ENCODE measurements at places on chromosomes 7 and 10.

- DNase-seq, result no peak
Measured at GRCh38 chr10:17984563-17984962, 32.8 kb downstream of the SLC39A12 start.

DNA sequence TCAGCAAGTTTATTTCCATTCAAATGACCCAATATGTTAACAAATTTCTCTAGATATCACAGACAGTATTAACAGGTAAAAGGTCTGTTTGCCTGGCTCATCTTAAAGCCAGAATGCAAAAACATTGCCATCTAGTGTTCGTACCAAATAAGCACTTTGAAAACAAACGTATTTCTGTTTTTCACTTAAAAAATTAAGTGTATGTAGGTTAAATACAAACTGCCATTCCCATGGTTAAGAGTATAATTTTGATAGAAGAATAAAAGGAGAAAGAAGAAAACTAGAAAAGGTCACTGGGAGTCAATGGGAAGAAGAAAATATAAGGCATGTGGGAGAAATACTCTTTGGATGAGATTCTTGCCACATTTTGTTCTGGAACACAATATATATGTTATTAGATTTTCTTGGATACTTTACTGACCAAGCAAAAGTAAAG, 51.0 kb downstream of the ORC5 start:
- no peak for DNase-seq

- DNase-seq, result no peak
Measured at GRCh38 chr10:52145636-52146035, 168.4 kb upstream of the DKK1 start.

- no peak for DNase-seq
Measured at GRCh38 chr10:94038024-94038423, 44.3 kb downstream of the PLCE1 start.

GRCh38 chr7:25118048-25118753, 6.9 kb downstream of the CYCS start:
- no peak for DNase-seq

DNA sequence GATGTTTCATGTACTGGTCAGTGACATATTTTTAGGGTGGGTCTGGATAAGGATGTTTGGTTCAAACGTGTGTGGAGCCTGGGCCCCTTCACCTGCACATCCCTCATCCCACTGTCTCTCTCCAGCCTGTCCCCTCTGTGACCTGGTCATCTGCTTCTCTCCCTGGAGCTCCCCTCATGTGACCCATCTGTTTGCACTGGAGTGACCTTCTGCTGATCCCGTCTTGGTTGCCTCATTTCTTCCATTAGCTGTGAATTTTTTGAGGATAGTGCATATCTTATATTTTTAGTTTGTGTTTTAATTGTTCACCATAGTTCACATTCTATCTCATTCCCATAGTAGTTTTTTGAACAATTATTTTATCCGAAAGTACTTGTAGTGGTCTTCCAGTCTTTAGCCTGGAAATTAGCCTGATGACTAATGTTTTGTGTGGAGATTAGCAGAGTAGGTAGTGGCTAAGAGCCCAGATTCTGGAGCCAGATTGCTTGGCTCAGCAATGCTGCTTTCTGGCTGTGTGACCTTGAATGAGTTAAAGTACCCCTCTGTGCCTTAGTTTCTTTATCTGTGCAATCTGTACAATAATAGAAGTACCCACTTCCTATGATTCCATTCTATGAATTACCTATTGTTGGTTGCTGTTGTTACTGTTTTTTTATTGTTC, 224.5 kb downstream of the LRMDA start:
- DNase-seq, result no peak

- no peak for DNase-seq
Measured at GRCh38 chr10:13110908-13111307, 10.9 kb downstream of the OPTN start.

- no peak for DNase-seq
Measured at GRCh38 chr7:135879233-135879632, 97.9 kb downstream of the MTPN start.

DNA sequence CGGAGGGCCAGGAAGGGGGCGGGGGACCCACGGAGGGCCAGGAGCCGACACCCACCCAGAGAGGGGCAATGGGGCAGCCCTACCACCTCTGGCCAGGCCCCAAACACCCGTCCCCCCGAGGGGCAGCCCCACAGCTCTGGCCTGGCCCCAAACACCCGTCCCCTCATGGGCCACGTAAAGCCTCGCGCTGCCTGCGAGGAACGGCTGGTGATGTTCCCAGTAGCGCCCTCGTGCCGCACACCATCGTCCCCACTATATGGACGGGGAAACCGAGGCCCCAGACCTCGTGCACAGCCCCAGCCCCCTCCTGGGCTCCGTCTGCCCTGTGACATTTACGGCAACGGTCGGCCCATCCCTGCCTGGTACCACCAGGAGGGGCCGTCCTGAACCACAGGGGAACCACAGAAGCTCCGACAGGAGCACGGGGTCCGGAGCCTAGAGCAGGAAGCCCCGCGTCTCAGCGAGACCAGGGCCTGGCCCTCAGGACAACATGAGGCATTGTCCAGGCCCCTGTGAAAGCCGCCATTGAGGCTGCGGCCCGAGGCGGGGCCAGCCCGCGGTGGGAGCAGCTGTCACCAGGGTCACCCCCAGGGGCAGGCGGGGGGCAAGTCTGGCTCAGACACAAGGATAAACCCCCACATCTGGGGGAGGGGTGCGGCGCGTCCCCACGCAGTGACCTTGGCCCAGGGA, 35.6 kb downstream of the GET4 start:
- DNase-seq, result no peak

- DNase-seq, result no peak
Measured at GRCh38 chr10:113000876-113001598, 51.0 kb downstream of the TCF7L2 start.

DNA sequence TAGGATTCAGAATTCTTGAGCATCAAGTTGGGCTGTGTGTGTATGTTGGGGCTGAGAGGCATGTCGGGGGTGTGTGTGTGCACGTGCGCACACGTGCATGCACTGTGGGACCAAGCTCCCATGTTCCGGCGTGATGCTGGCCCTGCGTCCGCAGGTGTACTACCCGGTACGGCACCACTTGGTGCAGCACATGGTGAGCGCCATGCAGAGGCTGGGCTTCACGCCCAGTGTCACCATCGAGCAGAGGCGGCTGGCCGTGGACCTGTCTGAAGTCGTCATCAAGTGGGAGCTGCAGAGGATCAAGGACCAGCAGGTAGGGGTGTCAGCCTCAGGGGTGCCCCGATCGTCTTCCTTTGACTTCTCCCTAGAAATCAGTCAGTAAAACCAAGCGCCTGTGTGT, 77.7 kb downstream of the TRRAP start:
- DNase-seq, result no peak

- no peak for DNase-seq
Measured at GRCh38 chr7:6306471-6306870, 34.0 kb upstream of the CYTH3 start.

DNA sequence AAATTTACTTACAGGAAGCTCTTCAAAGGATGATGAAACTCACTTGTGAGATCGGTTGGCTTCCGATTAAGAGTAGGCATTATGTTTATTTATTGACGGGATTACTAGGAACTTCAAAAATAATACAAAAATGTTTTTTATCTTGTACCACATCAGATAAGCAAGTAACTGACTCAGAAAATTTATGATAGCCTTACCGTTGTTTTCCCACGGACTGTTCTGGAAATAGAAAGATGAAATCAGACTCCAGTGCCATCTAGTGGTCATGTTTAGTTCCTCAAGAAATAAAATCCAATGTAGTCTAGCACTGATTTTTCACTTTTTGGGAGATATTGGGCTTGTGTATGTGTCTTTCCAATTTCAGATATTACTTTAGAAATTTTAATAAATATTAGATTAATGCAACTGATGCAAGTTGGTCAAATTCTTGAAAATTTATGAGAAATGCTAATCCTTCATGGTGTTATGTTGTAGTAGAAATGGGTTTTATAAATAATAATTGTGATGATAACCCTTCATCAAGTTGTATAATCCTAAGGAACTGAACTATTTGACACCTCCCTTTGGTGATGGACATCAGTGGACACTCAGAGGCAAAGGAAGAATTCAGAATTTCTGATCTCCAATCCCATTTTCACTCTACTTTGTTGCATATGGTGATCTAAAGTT, 168.8 kb downstream of the TMEM26 start:
- DNase-seq, result no peak

DNA sequence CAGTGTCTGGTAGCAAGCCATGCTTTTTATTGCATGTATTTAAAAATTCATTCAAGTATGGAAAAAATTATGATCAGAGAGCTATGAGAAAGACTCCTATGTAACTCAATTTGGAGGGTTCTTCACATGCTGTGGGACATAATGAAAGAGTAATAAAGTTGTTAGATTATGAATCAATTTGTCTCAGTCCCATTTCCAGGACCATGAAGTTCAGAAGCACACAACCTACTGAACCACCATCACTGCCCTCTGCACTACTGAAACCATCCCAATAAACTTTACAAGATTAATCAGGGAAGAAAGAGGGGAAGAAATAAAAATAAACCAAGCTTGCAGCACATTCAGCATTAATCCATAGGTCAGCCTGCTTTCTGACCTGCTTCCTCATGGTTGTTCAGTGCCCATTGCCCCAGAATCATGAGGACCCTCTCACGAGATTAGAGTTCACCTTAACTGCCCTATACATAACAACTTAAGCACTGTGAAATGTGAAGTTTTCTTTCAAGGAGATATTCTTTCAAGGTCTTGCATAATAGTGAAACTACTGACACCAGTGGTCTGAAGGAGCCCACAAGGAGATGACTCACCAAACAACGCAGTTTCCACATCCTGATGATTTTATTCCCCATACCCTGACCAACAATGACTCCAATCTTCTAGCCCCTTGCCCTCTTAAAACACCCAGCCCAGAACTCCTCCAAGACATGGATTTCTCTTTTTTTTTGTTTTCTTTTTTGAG, 171.5 kb upstream of the ADCY1 start:
- no peak for DNase-seq

- no peak for DNase-seq
Measured at GRCh38 chr10:69439813-69440506, 11.3 kb upstream of the TSPAN15 start.

Measured in left forelimb (tissue), 1 donor.